Iris pigment epithelial cell (primary cell): ENCODE measurements at places on chromosomes 2 and 18.

DNA sequence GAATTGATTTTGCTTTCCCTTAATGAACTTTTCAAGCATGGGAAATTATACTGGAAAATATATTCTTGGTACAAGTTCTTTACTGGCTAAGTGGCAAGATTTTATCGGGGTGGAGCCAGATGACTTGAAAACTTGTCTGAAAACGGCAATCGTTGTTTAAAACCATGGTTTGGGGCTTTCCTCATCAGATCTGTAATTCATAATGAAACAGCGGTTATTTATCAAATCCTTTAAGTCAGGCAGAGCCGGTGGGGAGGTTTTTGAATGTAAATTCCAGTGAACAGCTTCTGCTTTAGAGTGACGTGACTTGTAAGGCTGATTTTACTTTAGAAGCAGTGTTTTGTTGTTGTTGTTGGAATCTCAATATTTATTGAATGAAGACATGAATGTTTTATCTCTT is 2.6 kb downstream of the SEC11C start:
- no peak for DNase-seq

DNA sequence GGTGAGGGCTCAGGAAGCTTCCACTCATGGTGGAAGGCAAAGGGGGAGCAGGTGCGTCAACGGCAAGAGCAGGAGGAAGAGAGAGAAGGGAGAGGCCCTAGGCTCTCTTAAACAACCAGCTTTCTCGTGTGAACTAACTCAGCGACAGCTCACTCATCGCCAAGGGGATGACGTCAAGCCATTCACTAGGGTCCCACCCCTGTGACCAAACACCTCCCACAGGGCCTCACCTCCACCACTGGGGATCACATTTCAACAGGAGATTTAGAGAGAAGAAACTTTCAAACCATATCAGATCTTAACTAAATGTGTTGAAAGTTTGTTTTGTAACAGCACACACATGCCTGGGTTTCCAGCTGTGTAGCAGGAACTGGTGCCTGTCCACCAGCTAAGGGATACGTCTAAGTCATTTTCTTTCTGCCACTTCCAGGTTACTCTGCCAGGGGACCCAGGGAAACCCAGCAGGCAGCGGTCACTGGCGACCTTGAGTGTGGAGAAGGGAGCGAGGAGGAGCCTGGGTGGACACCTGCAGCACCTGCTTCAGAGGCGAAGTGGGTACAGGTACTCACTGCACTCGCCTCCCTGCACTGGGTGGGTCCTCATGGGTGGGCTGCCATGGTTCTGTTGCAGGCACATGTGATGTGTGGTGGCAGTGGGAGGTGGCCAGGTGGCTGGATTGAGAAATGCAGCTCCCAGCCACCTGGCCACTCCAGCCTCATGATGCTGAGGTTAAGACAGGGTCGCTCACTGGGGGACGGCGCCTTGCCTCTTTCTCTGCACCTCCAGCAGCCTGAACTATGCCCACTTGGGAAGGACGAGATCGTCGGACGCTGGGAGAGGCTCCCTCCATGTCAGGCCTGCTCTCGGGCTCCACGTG is 8.4 kb upstream of the GPC1 start:
- peak; percentile 40 for DNase-seq

DNA sequence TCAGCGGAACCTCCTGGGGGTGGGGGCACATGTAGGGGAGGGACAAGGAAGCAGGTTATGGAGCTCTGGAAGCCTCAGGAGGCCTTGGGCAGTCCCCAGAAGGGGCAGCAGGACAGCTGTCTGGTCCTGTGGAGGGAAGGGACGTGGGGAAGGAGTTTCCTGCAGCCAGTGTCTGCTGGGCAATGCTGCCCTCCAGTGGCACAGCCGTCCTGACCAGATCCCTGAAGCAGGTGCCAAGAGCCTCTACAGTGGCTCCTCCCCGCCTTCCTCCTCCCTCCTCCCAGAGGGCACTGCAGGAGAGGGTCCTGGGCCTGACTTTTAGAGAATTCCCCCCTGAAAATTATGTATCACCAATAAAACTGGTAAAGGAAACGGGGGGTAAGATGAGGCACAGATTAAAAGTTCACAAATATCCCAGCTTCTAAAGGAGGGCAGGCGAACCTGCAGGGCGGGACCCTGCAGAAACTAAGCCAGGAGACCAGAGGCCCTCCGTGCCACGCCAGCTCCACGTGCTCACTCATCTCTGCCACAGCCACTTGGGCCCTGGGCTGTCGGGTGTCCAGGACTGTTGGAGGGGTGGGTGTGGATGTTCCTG is 258.5 kb downstream of the TWIST2 start:
- DNase-seq = peak; percentile 62

DNA sequence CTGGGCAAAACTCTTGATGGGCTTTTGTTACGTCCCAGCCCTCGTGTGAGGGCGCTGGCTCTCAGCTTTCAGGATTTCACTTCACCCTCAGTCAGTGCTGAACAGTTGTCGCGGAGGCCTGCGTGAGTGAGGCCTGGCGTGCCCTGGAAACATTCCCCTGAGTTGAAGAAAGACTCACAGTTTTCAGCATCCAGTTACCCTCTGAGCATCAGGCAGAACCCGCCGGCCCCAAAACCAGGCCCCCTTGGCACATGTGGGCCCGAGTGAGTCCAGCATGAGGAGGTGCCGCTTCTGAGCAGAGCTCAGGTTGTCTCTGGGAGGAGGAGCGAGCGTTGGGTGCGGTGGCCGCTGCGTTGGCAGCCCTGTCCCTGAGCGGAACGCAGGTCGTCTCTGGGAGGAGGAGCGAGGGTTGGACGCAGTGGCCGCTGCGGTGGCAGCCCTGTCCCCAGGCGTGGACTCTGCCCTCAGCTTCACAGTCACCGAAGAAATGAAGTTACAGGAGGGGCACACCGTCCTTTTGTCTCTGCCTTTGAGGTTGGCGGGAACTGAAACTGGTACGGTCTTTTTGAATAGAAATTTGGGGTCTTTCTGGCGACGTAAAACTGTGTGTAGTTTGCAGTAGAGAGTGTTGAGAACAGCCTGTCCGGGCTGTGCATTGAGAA is at the start of gene NEU4:
Gene NEU4 (plus strand): TSS at position 473 of the 662 bp plus-strand sequence. CDS start 5,292 bp downstream, outside the sequence.
- no peak for DNase-seq

DNA sequence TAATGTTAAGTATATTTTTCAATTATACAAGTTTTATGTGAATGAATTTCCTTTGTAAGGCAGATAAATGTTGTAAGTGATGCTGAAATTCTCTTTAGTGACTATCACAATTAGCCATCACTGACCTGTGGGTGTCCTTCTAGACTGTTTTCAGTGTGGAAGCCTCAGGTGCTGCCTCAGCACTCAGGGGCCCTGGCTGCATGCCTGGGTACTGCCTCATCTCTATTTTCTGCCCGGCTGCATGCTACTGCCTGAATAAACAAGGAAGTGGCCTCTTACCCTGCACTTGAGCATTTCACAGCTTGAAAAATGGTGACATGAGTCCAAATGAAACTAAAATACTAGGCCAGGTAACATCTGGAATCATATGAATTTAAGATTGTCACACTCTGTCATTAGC is 787.6 kb upstream of the SALL3 start:
- no peak for DNase-seq

DNA sequence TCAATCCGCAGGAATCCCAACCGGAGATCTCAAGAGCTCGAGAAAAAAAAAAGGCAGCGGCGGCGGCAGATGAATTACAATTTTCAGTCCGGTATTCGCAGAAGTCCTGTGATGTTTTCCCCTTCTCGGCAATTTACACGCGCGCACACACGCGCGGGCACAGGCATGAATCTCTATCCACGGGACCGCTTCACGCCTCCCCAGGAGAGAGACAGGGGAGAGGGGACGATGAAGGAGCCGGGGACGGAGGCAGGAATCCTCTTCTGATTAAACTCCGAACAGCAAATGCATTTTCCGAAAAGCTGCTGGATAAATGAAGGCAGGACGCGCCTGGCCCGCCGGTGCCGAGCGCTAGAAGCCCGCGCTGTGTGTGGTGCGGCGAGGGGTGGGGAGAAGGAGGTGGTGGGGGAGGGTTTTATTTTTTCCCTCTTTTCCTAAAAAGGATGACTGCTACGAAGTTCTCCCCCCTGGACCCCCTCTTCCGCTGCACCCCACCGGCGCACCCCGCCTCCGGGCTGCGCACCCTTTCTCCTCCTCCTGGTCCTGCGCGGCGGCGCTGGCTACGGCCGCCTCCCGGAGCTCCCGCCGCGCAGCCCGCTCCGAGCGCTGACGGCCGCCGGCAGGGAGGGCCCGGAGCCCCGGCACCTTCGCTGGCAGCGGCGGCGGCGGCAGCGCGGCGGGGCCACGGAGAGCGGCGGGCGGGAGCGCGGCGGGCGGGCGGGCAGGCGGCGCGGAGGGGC is at the start of gene BCL2:
Gene BCL2 (minus strand): TSS at position 387 of the 740 bp plus-strand sequence.
- peak; percentile 49 for DNase-seq

- DNase-seq = no peak
These were observed 185.3 kb upstream of the SIX2 start for GRCh38 chr2:45194596-45194995.

DNA sequence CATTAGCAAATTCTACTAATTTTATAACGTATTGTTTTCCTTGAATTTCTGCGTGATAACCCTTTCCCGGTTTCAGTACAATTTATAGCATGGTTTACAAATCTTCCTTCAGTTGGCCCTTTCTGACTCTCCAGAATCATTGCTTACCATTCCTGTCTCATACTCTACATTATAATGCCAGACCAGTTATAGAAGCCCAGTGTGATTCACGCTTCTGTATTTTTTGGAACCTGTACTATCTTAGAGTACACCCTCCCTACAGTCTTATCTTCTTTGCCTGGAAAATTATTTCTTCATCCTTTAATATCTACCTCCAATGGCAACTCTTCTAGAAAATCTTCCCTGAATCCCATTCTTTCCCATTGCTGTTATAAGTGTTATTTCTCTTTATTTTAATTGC is 391.6 kb upstream of the SYT4 start:
- DNase-seq = no peak

DNA sequence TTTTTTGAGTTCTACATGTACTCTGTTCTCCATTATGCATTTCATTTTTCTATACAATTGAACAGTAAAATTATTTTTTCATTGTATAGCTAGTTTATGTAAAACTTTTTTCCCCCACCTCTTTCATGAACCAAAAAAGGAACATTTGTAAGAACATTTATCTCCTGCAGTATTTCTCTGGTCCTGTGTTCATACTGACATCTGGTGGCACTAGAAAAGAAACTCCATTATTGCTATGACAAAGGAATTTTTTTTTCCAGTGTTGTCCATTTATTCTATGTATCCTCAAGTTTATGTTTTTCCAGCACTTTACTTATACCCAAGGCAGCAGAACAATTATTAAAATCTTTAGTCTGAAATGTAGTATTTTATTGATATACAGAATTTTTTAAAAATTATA is 27.4 kb upstream of the CHAC2 start:
- peak; percentile 55 for DNase-seq

GRCh38 chr18:11842562-11842961 is 8.7 kb upstream of the CHMP1B start:
- DNase-seq = no peak

- DNase-seq = no peak
These were observed 80.1 kb upstream of the ATG16L1 start for GRCh38 chr2:233171344-233171743.

DNA sequence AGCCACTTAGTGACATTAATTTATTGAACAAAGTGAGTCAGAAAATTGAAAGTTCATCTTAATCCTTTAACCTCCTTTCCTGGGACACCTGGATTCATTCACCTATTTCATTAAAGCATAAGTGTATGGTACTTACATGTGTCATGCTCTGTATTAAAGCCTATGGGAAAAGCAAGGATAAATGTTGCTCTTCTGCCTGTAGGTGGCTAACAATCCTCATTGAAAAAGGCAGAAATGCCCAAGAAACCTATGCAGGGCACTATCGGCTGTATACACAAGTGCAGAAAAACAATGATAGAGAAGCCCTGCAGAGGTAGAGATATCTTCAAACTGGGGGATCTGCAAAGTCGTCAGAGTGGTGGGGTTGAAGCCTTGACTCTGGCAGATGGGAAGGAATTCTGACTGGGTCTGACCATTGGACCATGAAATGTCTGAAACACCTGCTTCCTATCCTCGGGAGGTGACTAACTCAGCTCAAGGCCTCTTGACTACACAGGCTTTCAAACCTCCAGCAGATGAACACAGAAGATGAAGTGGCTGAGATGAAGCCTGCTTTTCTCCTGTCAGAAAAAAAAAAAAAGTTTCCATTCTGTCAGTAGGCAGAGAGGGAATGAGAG is 83.1 kb downstream of the DCC start:
- DNase-seq = no peak

GRCh38 chr2:230940471-230940815 is 15.4 kb upstream of the GPR55 start:
- DNase-seq = no peak

DNA sequence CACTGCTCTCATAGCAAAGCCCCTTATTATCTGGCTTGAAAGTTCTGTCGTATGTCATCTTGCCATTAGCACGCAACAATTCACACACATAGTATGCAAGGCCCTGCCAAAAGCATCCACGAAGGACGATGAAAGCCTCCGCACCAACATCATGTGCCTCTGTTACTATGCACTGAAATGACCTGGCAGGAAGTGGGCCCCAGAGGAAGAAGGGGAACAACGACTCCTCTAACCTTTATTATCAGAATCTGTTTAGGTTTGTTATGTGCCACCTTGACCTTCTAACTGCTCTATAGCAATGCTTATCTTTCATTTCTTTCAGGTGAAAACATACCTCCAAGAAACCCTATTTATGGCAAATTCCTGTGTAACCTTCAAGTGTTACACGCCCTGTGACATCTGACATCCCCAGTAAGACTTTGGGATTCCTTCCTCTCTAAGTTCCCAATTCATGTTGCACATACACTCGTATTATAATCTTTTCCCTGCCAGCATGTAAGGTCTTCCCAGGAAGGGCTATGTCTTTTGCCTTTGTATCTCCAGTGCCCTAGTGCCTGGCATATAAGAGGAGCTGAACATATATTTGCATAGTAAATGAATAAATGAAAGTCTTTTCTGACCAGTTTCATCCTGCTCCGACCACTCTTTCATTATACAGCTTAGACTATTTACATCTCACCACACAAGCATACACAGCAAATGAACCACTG is 7.0 kb upstream of the NDUFV2 start:
- DNase-seq = peak; percentile 62

DNA sequence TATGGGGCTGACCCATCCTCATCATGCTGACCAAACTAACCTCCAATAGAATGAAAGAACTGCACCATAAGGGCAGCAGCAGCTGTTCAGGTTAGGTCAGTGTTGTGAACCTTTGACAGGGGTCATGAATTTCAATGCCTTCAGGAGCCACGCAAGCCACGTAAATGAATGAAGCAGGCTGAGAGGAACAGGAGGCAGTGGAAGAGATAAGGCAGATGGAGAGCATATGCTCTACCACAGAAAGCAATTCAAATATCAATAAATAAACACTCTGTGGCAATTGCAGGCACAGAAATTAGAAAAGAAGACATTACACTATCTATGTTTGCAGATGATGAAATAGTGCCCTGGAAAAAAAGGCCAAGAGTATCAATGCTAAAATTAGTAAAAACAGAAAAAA is 56.3 kb downstream of the SCG2 start:
- peak; percentile 42 for DNase-seq

GRCh38 chr2:241049739-241050623 is 51.6 kb downstream of the SNED1 start:
- DNase-seq = peak; percentile 18

- DNase-seq = no peak
These were observed 426.2 kb downstream of the LRATD1 start for GRCh38 chr2:15058721-15059157.
